ENCODE measurements at places on chromosomes 4 and X.
A peak's percentile ranks its signal among the peaks of the same experiment; 100 is the strongest.

DNA sequence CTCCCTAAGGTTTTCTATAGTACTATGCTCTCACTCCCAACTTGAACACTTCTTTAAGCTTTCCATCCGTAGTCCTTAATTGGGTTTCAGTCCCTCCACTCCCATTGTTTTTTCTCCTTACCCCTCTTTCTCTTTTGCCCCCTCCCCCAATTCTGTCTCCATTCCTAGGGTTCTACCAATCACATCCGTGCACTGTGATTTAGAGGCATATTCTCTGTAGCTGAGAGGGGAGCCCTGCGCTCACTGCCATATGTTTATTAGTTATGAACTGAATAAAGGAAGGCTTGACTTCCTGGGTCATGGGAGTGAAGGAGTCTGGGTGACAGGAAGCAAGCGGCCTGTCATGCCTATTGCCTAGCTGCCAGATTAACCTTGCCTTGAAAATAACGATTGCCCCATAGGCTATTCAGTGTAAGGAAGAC is 471 bp downstream of the MCTS1 start:
- DNase-seq: peak; percentile 0

- no peak for DNase-seq
Observed at GRCh38 chr4:76504613-76505465, 69.8 kb downstream of the SHROOM3 start.

DNA sequence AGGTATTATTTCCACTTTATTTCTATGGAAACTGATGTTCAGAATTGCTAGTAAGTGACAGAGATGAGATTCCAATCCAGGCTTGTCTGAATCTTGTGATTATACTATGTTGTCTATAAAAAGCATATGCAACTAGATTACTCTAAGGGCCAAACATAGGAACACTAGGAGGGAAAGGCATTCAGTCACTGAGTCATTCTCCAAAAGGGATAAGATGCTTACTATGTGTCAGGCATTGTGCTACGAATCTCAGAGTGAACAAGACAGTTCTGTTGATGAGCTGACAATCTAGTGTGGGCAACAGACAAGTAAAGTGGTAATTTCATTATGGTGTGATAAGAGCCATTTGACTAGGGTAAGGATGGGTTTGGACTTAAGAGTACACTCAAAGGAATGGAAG is 77.2 kb downstream of the RASL11B start:
- DNase-seq: no peak

- no peak for DNase-seq
Observed at GRCh38 chr4:111778543-111778942, 366.7 kb upstream of the FAM241A start.

DNA sequence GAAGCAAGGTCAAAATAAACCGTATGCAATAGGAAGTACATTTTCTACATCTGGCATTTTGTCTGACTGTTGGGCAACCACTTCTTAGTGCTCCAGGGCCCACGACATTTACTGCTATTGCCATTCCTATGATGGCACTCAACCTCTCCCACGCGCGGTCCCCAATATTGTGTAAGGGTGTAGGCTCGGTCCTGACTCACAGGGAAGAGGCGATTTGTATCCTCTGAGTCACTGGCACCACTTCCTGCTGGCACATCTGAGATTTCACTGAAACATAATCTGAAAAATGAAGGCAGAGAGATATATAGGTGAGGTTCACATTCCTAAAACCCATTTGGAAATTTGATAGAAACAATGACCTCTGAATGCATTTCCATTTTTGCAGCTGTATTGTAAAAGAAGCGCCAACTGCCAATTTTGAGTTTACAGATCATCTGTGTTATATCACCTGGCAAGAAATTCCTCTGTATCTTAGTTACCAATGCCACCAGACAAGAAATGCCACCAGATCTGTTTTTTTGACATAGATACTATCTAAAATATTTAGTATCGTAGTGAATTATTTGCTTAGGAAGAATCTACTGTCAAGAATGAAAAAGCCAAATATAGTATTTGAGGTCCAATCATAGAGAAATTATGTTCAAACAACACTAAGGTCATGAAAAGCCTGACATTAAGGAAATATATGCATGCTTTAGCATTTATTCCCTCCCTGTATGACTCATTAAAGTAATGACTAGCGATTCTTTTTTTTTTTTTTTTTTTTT is 9.8 kb downstream of the EREG start:
- no peak for DNase-seq

GRCh38 chr4:174828845-174829701 is at the start of gene GLRA3:
Gene GLRA3 (minus strand): TSS chr4:174829247. CDS start chr4:174828811, 436 bp downstream.
- DNase-seq: no peak

- DNase-seq: no peak
Observed at GRCh38 chr4:161937596-161937995, 226.2 kb downstream of the FSTL5 start.

DNA sequence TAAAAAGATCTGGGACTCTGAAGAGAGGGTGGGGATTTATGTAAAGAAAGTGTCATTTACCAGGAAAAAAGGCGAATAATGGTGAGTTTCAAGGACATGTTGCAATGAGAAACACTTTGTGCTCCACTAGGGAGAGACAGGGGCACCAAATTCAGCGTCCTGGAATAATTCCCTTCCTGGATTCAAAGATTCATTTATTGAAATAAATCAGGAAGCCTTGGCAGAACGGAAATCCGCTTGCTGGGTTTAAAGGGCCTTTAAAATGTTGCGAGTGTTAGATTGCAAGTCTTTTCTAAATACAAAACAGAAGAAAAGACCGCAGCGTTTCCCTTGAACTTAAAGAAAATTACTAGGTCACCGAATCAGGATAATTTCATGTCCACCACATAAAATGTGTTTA is 3.8 kb upstream of the ZIC3 start:
- no peak for DNase-seq

- DNase-seq: no peak
Observed at GRCh38 chrX:30887721-30888120, 1.3 kb downstream of the TAB3 start.

- DNase-seq: no peak
Observed at GRCh38 chr4:82891707-82892466, 934 bp upstream of the SEC31A start.

DNA sequence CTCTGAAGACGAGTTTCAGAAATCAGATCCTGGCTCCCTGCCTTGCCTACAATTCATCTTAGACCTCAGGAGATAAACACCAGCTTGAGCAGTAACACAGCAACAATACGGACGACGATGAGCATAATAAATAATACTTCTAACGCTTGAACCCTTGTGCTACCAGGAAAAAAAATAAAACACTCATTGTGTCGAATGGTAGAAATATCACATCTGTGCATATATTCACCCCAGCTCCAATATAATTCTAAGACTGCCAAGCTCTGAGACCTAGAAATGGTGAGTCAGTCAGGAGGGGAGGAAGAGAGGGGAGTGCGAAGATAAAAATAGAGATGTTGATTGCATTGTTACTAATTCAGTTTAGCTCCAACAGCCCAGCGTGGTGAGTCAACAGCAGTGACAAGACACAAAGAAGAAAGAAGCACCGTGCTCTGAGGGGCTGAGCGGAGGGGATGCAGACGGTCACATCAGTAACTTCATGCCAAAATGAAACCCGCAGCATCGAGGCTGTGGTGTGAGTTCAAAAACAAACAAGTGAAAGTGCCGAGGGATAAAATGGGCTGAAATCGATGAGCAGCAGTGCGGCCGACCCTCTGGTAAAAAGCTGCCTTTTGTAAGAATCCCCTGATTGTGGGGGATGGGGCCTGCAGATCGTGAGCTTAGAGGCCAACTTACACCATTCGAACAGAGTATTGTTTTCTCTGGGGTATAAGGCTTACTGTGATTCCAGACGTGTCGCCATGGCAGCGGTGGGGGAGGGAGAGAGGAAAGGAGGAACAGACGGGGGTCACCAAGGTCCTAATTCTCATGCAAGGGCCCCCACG is 150.4 kb downstream of the MGST2 start:
- no peak for DNase-seq

- no peak for DNase-seq
Observed at GRCh38 chrX:39813631-39814277, 284.0 kb downstream of the BCOR start.

GRCh38 chr4:146795711-146796110 is 150.0 kb downstream of the TTC29 start:
- no peak for DNase-seq

DNA sequence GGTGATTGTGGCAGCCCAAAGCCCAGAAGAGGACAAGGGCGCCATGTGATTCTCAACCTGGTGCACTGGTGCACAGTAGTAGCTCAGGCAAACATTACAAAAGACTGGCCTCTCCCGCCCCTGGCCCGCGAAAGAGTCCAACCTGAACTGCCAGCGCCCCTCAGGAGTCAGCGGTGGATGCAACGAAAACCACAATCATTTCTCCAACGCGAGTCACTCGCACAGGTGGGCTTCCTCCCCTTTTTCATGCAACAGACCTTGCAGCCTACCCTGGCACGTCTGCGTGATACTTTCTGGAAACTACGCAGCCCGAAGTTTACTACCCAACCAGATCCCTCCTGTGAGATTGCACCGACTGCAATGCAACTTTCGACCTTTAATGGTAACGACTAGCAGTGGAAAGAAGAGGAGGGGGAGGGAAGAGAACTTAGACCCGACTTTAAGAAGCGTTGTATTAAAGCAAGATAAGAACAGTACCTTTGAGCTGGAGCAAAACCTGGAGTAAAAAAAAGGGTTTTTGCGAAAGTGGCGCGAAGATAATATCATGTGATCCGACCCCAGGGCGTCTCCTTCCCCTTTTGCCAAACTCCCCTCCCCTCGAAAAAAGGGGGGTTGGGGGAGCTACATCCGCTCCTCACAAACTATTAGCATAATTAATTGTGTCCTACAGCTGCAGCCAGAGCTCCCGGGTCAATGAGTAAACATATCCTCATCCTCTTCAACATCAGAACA is 63.3 kb upstream of the CCDC160 start:
- no peak for DNase-seq

- no peak for DNase-seq
Observed at GRCh38 chr4:6885953-6886557, 23.6 kb upstream of the TBC1D14 start.

DNA sequence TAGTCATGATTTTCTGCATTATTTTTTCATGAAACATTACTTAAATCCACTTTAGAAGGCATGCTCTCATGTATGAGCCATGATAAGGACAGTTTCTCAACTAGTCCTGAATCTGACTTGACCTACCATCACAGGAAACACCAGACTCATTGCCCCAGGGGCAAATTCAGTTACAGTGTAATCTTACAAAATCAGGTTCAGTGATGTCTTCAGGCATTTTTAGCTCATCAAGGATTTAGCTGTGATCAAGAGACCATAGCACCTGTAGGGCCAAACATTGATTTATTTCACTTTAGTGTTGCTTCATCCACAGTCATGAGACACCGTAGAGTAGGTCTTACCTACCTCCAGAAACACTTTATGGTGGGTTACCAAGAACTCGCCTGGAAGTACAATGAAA is 3.1 kb upstream of the TASL start:
- DNase-seq: no peak

All from stimulated activated CD8-positive, alpha-beta memory T cell treated with anti-CD3 and anti-CD28 coated beads, Interleukin-15, amount 100 ng/mL, for 4 hours (primary cell).